ENCODE measurements at places on chromosomes 11 and 22. TPM values are rescaled to one million over a fixed set of nuclear protein-coding genes. Genes with fewer than 3 reads are reported as not detected.

GRCh38 chr11:20631519-20632168 is 32.2 kb downstream of the SLC6A5 start:
- no peaks in the 10 kb centered on the region for H3K36me3 ChIP-seq
- H3K27ac ChIP-seq, result no peak overlapping the region

SCGB1D2 gene
- not detected for total RNA-seq

DNA sequence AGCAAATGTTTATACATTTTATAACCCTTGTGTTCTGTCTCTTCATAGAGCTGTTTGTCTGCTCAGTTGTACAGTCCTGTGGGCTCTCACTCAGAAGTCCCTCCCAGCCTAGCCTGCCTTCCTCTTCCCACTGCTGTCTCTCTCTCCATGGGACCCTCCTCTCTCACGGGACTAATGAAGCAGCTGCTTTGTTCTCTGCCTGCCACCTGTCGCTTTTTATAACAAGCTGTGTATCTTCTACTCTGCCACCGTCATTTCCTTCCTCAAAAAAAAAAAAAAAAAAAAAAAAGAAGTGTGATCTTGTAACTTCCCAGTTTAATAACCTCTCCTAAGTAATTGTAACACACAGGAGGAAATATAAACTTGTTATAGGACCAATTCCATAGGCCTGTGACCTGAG is 92.2 kb upstream of the ALKBH3 start:
- DNase-seq, result no peak
- no peak overlapping the region for H3K4me3 ChIP-seq
- no peaks in the 10 kb centered on the region for H3K27me3 ChIP-seq
- peak overlapping the region; percentile 20 for H3K27ac ChIP-seq

DNA sequence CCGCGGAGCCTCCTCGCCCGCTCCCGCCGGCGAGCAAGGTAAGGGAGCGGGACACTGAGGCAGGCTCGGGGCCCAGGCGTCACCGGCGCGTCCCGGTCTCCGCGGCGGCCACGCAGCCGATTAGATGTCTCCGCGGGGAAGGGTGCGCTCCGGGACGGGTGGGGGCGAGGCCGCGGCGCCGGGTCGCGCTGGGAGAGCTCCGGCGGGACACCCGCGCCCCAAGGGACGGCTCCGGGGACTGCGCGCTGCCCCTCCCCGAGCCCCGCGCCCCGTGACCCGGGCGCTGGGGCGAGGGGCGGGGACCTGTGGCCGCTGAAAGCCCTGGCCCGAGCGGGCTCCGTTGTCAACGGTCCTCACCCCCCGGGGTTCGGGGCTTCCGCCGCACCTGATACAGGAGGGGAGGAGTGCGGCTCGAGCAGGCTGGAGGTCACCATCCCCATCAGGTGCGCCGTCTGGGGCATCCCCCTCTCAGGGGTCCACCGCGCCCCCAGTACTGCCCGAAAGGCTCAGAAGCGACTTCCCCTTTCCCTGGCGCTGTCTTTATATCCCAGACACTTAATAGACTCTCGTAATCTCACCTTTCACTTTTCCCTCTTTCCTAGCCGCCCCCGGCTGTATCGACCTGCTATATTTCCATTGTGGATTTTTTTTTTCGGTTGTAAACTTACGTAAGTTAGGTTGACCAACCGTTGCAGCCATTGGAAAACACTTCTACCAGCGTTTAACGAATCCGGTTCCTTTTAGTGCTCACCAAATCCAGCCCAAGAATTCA is 573 bp downstream of the PPFIA1 start:
- H3K4me1 ChIP-seq, result peaks cover 11% of the 10 kb centered on the region
- H3K27ac ChIP-seq, result peak overlapping the region; percentile 79
- H3K36me3 ChIP-seq, result peaks cover 38% of the 10 kb centered on the region
- peaks cover 14% of the 10 kb centered on the region for H3K27me3 ChIP-seq

GAB4 gene
- not detected for total RNA-seq

DNA sequence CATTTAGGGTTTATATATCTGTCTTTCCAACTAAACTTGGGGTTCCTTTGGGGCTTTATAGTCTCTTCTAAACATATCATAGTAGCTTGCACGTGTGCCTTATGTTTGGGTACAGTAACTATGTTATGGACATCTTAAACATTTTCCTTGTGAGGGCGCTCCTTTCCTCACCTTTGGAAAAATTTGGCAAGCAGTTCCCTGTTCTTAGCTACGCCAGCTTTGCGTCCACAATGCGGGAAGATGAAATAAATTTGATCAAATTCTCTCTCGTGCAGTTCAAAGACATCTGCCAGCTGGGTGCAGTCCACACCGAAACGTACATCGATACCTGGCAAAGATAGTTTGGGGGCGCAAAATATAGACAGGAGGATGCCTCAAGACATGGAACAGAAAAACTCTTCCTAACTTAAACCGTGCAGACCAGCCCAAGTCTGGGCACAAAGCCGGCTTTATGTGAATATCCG is 548 bp downstream of the FDXACB1 start:
- peak overlapping the region; percentile 88 for H3K4me3 ChIP-seq
- no peak for DNase-seq
- H3K27ac ChIP-seq, result peak overlapping the region; percentile 99
- no peaks in the 10 kb centered on the region for H3K27me3 ChIP-seq
- peaks cover 14% of the 10 kb centered on the region for H3K4me1 ChIP-seq

Measured in osteoblast (primary cell).